ENCODE measurements at places on chromosomes 5 and 9.

DNA sequence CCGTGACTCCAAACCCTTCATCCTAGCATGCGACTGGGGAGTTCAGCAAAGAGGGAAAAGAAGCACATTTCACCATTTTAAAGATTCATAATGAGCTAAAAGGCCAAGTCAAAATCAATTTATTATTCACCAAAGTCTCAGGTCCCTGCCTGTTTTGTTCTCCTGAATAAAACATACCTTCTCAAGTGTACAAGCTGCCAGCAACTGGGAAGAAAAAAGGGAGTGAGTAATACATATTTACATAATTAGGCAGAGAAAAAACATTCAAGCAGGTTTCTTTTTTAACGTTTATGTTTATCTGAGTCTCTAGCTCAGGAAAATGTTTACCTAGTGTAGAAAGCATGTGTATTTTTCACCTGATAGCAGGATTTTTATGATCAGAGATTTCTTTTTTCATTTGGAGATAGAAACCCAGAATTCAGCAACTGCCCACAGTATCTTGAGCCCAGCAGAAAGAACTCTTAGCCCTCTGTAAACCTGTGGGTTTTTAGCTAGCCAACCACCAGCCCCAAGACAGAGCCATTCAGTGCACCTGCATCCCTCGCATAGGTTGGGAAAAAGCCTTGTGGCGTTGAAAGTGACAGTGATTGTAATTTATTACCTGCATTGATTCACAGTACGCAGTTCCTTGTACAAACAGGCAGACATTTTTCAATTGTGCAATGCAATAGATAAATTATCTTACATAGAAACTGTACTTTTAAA, 117.9 kb upstream of the GRIA1 start:
- no peak for DNase-seq

GRCh38 chr9:88927510-88927909, 63.8 kb upstream of the S1PR3 start:
- no peak for DNase-seq

DNA sequence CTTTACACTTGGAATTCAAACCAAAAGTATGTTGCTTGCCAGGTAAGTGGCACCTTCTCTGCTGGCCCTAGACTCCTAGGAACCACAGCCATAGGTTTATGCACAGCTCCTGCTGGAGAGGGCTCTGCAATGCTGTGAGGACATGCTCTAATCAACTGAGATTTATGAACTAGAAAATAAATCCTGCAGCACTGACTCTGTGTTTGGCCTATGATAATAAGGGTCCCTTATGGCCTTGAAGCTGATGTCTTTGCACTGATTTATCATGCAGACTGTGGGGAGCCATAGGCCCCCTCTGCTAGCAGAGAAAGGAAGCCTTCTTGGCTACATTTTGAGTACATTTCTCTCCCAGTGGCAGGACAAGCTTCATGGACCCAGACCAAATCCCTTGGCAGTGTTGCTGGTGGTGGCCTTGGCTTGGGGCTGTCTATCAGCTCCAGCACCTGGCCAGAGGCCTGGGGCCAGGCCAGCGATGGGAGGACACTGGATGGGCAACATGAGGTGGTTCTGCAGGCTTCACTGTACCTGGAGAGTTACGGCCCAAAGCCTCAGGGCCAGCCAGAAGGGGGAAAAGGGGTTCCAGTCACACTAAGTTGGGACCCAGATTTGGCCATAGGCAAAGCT, 178.0 kb downstream of the SEMA6A start:
- no peak for DNase-seq

DNA sequence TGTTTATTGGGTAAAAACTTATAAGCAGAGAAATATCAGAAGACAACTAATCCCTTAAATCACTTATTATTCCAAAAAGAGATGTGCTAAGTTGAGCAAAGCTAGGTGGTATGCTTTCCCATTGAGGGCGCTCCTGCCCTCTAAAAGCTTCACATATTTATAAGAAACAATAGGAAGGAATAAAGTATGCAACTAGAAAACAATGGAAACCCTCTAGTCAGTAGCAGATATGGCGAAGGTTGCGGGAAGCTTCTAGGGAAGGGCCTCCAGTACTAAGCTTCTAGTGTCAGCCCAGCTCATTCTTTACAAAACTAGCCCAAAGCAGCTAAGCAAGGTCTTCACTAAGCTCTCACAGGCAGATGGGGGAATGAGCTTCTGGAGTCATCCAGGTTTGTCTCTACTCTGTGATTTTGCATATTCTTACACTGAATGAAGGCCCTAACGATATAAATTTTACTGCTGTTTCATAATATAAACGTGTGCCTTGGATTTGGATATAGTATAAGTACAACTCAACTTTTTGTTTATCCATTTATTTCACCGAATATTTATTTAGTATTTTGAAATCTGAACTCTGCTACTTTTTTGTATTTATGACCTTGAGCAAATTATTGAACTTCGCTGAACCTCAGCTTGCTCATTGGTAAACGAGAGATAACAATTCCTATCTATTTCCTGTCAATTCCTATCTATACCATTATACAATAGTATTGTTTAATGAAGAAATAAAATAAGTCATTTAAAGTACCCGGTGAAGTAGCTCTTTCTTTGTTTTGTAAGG, 571.4 kb downstream of the ELAVL2 start:
- DNase-seq: no peak

- no peak for DNase-seq
These were observed 22.3 kb upstream of the EGFL7 start for GRCh38 chr9:136640171-136641111.

- DNase-seq: no peak
These were observed 161.9 kb downstream of the ALDH1A1 start for GRCh38 chr9:72790989-72791388.

GRCh38 chr9:91451431-91452270, 28.0 kb upstream of the NFIL3 start:
- no peak for DNase-seq

DNA sequence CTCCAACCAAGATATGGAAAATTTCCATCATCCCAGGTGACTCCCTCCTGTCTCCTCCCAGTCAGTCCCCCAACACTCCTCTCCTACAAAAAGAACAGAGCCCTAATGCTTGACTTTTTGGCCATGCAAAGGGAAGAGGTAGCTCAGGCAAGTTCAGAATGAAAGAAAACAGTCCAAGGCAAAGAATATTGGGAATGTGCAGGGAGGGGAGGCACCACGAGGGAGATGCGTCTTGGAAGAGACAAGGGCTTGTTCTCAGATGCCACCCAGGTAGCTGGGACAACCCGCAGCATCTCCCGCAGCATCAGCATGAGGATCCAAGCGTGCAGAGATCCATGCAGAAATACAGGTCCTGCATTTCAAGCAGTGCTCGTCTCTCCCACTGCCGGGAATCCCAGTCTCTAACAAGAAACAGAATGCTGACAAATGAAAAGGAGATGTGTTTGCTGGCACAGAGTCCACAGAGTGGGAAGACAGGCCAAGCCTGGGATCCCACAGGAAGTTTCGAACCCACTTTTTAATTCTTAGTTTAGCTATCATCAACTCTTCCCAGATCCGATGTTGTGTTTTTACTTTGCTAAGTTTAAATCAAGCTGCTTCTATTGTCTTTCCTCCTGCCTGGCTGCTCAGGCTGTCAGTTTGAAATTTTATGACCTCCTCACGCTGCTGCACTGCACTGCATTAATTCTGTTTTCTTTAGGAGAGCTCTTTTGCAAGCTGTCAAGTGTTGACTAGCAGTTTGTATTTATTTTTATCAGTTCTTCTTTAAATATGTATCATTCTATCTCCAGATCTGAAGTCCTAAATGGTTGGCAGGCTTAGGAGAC, 86.8 kb upstream of the OSMR start:
- no peak for DNase-seq

- no peak for DNase-seq
These were observed 39.2 kb downstream of the ARRDC3 start for GRCh38 chr5:91343916-91344315.

- no peak for DNase-seq
These were observed 237.1 kb downstream of the RFX3 start for GRCh38 chr9:3288686-3289085.

GRCh38 chr5:79305706-79306105, 69.8 kb downstream of the JMY start:
- DNase-seq: no peak

DNA sequence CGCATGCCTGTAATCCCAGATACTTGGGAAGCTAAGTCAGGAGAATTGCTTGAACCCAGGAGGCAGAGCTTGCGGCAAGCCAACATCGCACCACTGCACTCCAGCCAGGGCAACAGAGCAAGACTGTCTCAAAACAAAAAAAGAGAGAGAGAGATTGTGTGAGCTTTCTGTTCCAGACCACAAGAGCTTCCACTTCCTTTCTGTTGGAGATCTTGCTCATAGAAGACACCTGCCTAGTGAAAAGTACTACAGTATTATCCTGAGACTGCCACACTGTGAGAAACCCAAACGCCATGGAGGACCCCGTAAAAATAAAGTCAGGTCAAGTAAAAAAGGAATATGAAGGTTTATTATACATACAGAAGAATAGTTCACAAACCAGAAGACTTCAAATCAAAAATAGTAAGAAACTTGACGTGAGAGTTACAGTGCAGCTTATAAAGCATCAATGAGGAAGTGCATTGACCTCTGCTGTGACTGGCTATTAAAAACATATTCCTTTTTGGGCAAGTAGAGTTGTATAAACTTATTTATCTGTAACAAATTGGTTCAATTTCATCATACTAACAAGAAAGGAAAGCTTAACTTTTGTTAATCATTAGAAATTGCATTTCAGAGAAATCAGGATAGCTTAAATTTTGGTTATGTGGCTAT, 4.3 kb upstream of the EMB start:
- DNase-seq: no peak

GRCh38 chr5:131857388-131857787, 60.6 kb upstream of the FNIP1 start:
- no peak for DNase-seq

GRCh38 chr9:120982836-120983235, 56.2 kb upstream of the TRAF1 start:
- peak; percentile 2 for DNase-seq

GRCh38 chr9:134286471-134287245, 39.6 kb upstream of the RXRA start:
- DNase-seq: no peak

DNA sequence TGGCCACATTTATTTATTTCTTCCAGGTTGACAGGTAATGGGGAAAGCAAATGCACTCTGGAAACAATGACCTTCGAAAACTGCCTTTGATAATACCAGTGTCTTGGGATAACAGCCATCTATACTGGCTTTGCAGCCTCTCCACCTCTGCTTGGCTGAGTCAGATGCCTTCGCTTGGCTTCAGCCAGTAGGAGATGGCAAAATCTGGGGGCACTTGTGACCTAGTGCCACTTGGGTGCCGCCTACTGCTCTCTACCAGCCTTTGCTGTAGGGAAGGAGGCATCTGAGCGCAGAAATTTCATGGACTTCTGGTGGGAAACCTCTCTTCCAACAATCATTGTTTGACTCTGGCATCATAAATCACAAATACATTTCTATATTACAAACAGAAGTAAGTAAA, 21.8 kb downstream of the FYB1 start:
- no peak for DNase-seq

DNA sequence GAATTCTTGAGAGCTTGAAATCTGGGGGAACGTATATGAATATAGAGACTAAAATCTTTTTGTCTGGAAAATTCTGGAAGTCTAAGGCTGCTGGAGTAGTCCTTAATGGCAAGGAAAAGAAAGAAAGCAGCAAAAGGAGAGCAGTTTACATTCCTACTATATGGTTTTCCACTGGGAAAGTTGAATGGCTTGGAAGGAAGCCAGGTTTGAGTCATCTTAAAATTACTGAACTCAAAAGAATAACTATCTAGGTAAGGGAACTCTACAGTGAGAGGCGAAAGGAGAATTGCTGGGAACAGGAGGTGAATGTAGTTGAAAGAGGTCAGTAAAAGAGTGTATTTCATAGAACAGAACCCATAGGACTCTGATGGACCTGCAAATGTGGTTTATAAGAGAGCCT, 258.1 kb upstream of the EDIL3 start:
- DNase-seq: no peak

DNA sequence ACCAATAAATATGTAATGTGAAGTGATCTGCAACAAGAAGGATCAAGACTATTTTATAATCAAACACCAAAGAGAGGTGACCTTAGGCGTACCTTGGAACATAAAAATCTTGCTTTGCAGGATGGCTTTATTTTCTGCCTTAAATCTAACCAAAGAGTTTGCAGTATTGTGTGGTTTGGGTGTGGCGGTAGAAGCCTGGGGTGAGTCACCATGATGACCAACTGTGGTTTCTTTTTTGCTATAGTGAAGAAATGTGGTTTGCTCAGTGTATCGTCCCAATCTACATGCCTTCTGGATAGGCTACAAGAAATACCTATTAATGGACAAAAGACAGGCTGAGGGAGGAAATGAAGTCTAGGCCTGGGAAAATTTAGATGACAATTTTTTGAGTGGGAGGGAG, 5.1 kb upstream of the CAST start:
- DNase-seq: peak; percentile 81

DNA sequence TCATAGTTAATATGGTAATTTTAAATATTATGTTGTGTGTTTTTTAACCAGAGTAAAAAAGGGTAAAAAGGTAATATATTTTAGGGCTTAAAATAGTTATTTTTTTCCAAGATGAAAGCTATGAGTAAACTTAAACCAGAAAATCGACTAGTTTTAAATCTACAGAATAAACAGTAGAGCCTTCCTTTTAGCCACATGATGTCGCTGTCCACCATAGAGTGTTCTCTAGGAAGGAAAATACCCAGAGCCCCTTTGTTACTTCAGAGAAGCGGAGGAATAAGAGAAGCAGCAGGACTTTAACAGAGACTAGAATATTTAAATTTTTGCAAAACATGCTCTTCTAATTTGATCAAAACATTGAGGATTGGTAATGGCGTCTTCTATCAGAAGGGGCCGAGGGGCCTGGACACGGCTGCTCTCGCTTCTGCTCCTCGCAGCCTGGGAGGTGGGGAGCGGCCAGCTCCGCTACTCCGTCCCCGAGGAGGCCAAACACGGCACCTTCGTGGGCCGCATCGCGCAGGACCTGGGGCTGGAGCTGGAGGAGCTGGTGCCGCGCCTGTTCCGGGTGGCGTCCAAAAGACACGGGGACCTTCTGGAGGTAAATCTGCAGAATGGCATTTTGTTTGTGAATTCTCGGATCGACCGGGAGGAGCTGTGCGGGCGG, at the start of gene PCDHA2:
TSS of gene PCDHA2 (plus strand) at position 258 of the 664 bp plus-strand sequence.
- no peak for DNase-seq

DNA sequence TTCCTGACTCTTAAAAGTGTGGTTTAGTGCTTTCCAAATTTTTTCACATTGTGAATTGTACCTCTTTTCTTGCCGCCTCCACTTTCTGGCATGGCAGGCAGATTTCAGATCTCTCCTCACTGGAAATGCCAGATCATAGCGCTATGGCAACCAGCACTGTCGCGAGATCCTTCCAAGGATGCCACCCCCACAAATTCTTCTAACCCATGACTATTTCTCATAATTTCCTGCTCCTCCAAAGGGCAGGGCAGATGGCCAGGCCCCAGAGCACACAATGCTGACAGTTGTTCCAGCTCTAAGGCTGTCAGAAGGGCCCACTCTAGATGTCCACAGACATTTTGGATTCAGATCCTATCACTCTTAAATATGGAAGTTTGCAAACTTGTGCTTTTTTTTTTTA, 446.2 kb upstream of the RIOK2 start:
- DNase-seq: no peak

- peak; percentile 18 for DNase-seq
These were observed 132.0 kb downstream of the FAM174A start for GRCh38 chr5:100667161-100667630.

GRCh38 chr5:143279698-143280097, 123.8 kb downstream of the NR3C1 start:
- no peak for DNase-seq
